Activated naive CD4-positive, alpha-beta T cell treated with anti-CD3 and anti-CD28 coated beads, Interleukin-2, amount 50 U/mL, for 72 hours (primary cell): ENCODE measurements at places on chromosomes 5 and 9. TPM values are rescaled to one million over a fixed set of nuclear protein-coding genes. Genes with fewer than 3 reads are reported as not detected.

PROB1 gene
- 4.3 TPM for total RNA-seq

DNA sequence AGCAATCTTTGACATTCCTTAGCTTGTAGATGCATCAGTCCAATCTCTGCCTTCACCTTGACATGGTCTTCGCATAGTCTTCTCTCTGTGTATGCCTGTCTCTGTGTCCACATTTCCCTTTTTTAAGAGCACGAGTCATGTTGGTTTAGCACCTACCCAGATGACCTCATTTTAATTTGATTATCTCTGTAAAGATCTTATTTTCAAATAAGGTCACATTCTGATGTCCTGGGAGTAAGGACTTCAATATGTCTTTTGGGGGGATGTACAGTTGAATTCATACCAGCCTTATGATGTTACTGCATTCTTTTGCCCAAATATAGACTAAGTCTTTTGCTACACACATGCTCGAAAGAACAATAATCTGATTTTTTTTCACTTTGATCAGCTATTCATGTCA, 6.9 kb downstream of the KCTD16 start:
- no peak for DNase-seq

FKBP15 gene
- 45.6 TPM for total RNA-seq

DNA sequence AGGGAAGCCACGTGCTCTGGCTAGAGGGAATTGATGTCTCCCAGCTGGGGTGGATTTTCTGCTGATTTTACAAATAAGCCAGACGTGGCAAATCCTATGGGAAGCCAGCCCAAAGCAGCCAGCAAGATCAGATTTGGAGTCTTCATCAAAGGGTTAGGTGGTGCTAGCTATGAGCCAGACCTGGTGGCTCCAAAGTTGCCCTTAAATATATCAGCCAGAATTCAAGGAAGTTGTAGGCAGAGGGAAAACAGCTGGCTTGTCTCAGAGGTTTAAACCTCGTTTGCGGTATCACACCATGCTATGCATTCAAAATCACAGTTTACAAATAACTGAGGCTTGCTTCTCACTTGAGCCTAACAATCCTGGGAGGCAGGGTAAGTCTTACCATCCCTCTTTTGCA, 313.2 kb downstream of the MLLT3 start:
- no peak for DNase-seq

OBP2B gene
- total RNA-seq = not detected

EGFLAM gene
- total RNA-seq = not detected

GRCh38 chr5:151682240-151682639, 4.5 kb downstream of the SPARC start:
- DNase-seq = no peak

- no peak for DNase-seq
Measured at GRCh38 chr5:113162770-113163169, 186.2 kb downstream of the DCP2 start.

GRCh38 chr5:83547161-83547560, 75.6 kb downstream of the VCAN start:
- no peak for DNase-seq

- no peak for DNase-seq
Measured at GRCh38 chr9:124285903-124286291, 28.1 kb downstream of the NEK6 start.

DNA sequence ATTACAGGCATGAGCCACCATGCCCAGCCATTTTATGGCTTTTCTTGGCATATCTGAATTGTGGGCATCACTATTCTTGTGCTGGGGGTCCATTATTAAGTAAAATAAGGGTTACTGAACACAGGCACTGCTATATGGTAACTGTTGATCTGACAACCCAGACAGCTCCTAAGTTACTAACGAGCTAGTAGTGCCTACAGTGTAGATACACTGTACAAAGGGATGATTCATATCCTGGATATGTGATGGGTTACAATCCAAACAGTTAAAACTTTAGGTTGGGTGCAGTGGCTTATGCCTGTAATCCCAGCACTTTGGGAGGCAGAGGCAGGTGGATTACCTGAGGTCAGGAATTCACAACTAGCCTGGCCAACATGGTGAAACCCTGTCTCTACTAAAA, 4.3 kb downstream of the CD14 start:
- DNase-seq = no peak

DNA sequence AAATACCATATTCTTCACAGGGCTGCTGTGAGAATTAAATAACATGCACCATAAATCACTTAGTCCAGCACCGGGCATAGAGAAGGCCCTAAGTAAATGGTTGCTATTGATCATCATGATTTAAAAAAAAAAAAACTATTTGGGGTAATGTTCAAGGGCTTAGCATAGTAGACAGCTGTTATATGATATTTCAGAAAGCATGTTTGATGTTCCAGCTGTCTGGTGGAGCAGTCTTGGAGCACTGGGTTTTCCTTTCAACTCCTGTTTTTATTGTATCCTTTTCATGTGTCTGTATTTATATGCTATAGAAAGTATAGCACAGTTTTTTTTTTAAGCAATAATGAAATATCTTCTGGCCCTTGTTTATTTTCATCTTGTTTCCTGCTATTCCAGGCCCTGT, 28.0 kb upstream of the TOMM5 start:
- no peak for DNase-seq

DNA sequence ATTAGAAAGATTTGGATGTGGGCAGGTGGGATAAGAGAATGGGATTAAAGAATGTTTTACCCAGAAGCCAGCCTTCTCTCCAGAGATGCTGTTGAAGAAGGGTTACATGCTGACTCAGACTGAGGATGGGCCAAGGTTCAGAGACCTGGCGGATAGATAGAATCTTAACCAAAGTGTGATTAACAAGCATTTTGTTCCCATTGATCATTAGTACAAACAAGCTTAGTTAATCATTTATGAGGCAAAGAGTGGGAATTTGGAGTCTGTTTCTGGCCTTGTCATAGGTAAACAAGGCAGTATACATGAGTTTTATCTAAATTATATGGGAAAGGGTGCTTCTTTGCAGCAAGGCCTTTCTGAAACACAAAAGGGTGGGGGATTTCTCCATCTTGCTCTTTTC, 20.8 kb upstream of the DTWD2 start:
- DNase-seq = no peak
